ENCODE measurements at places on chromosomes 1 and 21. TPM values are rescaled to one million over a fixed set of nuclear protein-coding genes. Genes with fewer than 3 reads are reported as not detected.

The GBP1 gene
- polyA plus RNA-seq, result 27.6 TPM

The DEGS1 gene
- 57.8 TPM for polyA plus RNA-seq

The TNFRSF1B gene
- polyA plus RNA-seq, result 12.4 TPM

The WNT3A gene
- not detected for polyA plus RNA-seq

The C1orf94 gene
- not detected for polyA plus RNA-seq

The PIK3C2B gene
- polyA plus RNA-seq, result 38.6 TPM

The COL6A2 gene
- polyA plus RNA-seq, result 335 TPM

The CFAP45 gene
- 6.1 TPM for polyA plus RNA-seq

The HLCS gene
- 16.0 TPM for polyA plus RNA-seq

The TNFRSF8 gene
- polyA plus RNA-seq, result 0.21 TPM

The CELA3B gene
- not detected for polyA plus RNA-seq

The TRABD2B gene
- polyA plus RNA-seq, result 4.5 TPM

The ADAM30 gene
- polyA plus RNA-seq, result not detected

The FCRL1 gene
- polyA plus RNA-seq, result 0.30 TPM

GRCh38 chr1:243738020-243738419 is 112.0 kb downstream of the AKT3 start:
- DNase-seq, result no peak

- no peak for DNase-seq
These were observed 128.8 kb downstream of the KCNN3 start for GRCh38 chr1:154741327-154741726.

GRCh38 chr1:156937883-156938282 is 17.5 kb downstream of the LRRC71 start:
- DNase-seq, result no peak

GRCh38 chr1:74824497-74825107 is 91.7 kb downstream of the TYW3 start:
- DNase-seq, result no peak

GRCh38 chr1:168504064-168504837 is 39.5 kb downstream of the XCL2 start:
- DNase-seq, result no peak

GRCh38 chr1:29260531-29260930 is 24.2 kb downstream of the PTPRU start:
- DNase-seq, result no peak

DNA sequence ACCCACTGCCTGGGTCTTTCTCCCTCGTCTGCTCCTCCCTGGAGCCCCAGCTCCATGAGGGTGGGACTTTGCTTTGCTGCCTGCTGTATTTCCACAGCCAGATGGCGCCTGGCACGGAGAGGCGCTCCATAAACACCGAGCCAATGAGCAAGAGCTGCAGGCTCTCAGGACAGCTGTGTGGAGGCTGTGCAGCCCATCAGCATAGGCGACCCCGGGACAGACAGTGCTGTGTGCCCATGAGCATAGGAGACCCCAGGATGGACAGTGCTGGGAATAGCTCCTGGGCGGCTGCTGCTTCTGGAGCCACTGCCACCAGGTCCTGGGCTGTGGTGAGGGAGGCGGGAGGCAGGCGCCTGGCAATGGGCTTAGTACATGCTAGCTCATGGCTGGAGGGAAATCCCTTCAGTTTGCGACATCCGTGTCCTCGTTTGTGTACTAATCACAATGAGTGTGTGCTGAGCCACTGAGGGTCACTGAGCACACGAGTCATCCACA is 29.2 kb downstream of the CEP104 start:
- DNase-seq, result no peak

- no peak for DNase-seq
These were observed 979.2 kb downstream of the MRPL39 start for GRCh38 chr21:24628046-24628445.

GRCh38 chr1:223012938-223013337 is 130.1 kb downstream of the TLR5 start:
- DNase-seq, result no peak

DNA sequence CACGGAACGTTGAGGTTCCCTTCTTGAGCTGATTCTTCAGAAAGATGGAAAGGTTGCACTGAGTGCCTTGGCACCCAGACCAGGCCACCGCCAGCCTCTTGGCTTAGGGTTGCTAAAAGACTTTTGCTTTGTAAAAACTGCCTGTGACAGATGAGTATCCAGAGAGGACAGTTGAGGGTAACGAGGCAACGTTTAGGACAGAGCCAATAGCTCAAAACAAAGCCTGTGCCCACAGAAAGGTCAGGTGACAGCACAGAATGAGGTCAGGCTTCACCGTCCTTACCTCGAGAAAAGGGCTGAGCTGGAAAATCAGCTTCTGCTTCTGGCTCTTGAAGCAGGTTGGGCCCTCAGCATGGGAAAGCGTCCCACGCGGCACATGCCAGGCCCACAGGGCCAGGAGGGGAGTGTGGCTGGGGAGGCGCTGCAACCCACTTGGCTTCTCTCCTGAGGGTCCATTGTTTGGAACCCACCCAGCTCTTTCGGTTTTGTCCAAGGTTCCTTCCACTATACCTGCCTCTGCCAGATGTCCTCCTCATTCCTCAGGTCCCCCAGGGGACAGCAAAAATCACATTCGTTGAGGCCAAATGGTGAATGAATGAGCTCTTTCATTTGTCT is 55.5 kb downstream of the SCCPDH start:
- no peak for DNase-seq

GRCh38 chr1:235946571-235946981 is 79.9 kb upstream of the LYST start:
- DNase-seq, result no peak

DNA sequence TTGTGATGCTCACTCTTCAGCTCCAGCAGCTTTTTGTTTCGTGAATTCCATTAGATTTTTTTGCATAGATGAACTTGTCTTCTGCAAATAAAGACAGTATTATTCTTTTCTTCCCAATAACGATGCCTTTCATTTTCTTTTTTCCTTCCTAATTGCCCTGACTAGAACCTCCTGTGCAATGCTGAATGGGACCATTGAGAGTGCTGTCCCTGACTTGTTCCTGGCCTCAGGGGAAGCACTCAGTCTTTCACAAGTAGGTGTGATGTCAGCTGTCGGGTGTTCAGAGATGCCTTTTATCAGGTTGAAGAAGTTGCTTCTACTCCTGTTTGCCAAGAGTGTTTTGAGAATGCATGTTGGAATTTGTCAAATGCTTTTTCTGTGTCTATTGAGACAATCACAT is 64.3 kb upstream of the ADARB1 start:
- no peak for DNase-seq

DNA sequence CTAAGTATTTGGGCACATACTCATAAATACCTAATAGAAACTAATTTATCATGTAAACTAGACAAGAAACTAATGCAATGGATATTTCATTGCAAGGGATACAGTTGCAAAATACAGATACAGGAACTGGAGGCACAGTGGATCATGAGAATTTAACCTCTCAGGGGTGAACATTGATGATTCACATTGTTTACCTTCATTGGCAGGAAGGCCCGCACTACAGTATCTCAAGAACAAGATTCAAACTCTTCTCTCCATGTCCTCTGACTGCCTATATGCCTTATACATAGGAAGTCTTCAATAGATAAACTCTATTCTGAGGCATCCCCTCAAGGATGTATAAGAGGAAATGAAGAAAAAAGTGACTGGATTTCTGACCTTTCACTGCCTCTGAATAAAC is 18.4 kb upstream of the PTBP2 start:
- no peak for DNase-seq

GRCh38 chr1:19450811-19451515 is 34.4 kb downstream of the CAPZB start:
- no peak for DNase-seq

- peak; percentile 59 for DNase-seq
These were observed at the start of gene TMEM240 for GRCh38 chr1:1540090-1540817. Gene TMEM240, minus strand, starts transcription at chr1:1540624. Its CDS starts 278 bp downstream, at chr1:1540346.

DNA sequence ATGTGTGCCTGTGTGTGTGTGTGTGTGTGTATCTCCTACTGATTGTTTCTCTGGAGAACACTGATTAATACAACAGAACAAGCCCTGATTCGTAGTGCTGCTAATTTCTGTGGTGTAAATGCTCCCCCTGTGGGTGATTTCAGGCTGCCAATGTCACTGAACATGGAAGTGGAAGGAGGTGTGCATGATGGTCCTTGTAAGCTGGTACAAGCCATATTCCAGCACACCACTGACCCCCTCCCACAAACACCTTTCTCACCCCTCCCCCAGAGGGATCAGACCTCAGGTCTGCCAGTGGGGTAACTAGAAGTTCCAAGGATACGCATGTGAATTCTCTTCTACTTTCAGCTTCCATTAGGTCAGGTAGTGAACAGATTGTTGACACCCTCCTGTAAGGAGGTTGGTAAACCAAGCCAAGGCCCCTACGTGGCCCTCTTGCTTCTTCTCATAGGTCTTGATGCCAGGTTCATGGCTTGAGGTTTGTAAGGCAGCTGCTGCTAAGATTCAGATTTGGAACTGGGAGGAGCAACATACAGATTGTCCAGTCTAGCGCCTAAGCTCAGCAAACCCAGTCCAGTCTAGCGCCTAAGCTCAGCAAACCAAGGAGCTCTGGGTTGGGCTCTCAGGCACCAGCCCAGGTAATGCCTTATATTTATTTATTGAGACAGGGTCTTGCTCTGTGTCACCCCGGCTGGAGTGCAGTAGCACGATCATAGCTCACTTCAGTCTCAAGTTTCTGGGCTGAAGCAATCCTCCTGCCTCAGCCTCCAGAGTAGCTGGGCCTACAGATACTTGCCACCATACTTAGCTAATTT is 38.7 kb downstream of the DHCR24 start:
- DNase-seq, result no peak

DNA sequence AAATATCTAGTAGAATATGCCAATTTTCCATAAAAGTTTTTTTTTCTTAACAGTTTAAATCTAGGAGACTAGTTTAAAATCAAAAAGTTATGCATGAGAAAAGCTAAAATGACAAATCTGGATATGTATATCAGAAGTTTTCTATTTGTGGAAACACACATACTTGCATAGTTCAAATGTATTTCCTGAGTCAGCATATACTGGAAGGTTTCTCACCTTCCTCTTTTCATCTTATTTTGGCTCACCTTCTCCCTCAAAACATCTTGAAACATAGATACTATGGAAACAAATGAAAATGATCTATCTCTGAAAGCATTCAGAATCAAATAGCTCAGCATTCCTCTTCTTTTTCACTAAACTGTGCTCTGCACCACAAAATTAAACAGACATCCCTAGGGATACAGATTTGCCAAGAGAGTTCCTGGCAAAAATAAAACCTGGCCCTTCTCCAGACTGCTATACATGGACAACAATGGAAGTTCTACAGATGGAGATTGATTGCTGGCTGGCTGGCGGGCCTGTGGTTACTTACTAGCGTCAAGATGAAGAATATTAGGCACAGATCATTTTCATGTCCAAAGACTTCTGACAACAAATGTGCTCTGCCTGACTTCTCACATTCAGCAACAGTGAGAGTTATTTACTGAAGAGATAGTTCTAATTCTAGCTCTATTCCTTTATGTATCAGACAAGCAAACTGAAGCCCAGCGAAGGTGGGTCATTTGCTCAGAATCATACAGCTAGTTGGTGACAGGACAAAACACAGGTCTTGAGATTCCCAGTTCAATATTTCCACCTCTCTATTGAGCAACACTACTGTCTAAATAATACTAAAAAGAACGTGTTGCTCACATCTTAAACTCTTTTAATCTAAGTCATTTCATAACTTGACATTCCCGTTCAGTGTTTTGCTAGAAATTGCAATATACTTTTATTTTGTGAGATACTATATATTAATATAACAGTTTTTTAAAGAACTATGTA is 26.6 kb downstream of the DIPK1A start:
- peak; percentile 67 for DNase-seq

DNA sequence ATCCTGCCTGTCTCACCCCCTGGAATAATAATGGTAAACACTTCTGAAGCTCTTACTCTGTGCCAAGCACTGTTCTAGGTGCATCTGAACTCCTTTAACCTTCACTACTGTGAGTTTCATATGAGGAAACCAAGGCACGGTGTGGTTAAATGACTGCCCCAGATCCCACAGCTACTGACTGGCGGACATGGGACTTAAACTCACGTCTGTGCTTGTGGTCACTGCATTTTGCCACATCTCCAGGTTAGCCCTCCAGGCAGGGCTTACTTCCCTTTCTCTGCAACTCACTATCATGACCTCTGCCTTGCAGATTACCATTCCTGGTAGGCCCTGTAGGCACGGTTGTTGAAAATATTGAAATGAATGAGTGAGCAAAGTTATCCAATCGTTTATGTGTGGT is 83.4 kb downstream of the ADSS2 start:
- DNase-seq, result no peak
